ENCODE measurements at places on chromosomes 2 and 18.
A peak's percentile ranks its signal among the peaks of the same experiment; 100 is the strongest.

DNA sequence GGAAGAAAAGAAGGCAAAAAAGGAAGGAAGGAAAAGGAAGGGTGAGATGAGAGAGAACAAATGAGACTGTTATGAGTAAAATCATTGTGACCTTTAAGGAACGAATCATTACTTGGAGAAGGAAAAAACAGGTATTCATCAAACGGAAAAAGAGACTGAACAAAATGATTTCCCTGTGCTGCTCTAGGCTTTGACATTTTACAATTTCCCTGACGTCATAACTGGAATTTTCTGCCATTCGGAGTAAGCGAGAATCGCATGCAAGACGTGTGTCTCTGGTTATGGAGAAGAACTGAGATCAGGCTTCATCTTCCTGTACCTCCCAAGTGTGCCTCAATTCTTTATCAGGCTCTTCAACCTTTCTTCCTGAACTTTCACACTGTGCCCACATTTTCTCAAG, 534.7 kb upstream of the KLHL29 start:
- DNase-seq: no peak

DNA sequence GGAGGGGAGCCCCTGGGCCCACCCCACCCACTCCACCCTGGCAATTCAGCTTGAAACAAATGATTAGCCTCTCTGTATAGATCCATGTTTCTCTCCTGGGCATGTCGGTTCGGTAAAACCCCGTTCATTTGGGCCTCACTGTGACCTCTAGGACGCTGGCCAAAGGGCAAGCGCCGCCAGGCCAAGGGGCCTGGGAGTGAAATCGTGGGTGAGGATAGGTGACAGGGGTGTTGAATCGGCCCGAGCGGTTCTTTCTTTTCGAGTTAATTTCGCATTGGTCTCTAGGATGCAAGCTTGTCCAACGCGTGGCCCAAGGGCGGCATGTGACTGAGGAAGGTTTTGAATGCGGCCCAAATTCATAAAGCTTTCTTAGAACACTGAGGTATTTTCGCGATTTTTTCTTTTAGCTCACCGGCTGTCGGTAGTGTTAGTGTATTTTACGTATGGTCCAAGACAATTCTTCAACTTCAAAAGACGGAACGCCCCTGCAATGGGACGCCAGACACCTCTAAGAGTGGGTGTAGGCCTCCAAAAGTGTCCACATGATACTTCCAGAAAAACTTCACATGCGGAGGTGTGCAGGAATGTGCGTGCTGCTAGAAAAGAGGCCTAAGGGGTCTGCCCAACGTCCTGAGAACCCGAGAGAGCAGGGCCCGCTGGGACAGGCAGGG, 9.8 kb upstream of the ARID5A start:
- no peak for DNase-seq

DNA sequence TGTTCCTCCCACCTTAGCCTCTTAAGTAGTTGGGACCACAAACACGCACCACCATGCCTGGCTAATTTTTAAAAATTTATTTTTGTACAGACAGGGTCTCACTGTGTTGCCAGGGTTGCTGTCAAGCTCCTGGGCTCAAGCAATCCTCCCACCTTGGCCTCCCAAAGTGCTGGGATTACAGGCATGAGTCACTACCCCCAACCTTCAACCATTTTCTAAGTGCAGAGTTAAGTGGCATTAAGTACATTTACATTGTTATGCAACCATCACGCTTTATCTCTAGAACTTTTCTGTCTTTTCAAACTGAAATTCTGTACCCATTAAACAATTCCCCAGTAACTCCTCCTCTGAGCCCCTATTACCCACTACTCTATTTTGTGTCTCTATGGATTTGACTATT, 45.9 kb upstream of the AFF3 start:
- DNase-seq: no peak

DNA sequence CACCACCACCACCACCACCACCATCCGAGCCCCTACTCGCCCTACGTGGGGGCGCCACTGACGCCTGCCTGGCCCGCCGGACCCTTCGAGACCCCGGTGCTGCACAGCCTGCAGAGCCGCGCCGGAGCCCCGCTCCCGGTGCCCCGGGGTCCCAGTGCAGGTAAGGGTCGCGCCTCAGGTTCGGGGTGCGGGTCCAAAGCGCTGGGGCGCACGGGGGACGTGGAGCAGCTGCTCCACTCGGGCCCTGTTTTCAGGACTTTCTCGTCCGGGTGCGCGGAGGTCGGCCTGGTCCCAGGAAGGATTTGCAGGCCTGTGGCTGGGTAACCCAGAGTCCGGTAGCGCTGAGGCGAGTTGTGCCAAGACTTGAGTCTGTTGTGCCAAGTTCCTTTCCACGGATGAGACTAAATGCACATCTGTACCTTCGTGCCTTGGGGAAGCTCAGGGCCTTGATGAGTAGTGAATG, 2.8 kb downstream of the GATA6 start:
- no peak for DNase-seq

DNA sequence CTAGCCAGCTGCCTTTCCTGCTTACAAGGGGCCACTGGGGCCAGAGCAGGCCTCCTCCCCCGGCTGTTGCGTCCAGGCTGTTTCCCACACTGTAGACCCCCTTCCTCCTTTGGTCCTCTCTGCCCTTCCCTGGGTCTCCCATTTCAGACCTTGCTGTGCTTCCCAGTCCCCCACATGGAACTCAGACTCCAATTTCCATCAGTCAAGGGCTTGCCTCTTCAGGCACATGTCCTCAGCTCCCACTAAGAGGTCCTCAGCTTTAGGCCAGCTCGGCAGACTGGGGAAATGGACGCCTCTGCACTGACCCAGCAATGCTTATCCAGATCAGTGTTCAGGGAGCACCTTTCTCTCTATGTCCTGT, 98.0 kb upstream of the BZW1 start:
- DNase-seq: no peak

- no peak for DNase-seq
Observed at GRCh38 chr2:171874963-171875362, 19.1 kb downstream of the SLC25A12 start.

- peak; percentile 91 for DNase-seq
Observed at GRCh38 chr2:85707304-85707703, 13.1 kb downstream of the GNLY start.
